ENCODE measurements at places on chromosomes 6 and 20. TPM values are rescaled to one million over a fixed set of nuclear protein-coding genes. Genes with fewer than 3 reads are reported as not detected.

The C4A gene
- total RNA-seq, result 1.9 TPM

The CDH26 gene
- total RNA-seq, result 0.13 TPM

The CYP24A1 gene
- 1.9 TPM for total RNA-seq

The VTA1 gene
- total RNA-seq, result 24.7 TPM

The SEC63 gene
- 4.0 TPM for total RNA-seq

The TRDN gene
- total RNA-seq, result not detected

The BMP5 gene
- not detected for total RNA-seq

The MROH8 gene
- 0.55 TPM for total RNA-seq

The ENPP1 gene
- 0.33 TPM for total RNA-seq

The MRAP2 gene
- 7.6 TPM for total RNA-seq

The RAB23 gene
- total RNA-seq, result 4.5 TPM

The GABRR2 gene
- total RNA-seq, result not detected

The SAMD3 gene
- not detected for total RNA-seq

The SLCO4A1 gene
- total RNA-seq, result 78.8 TPM

The CLPSL2 gene
- not detected for total RNA-seq

The POPDC3 gene
- not detected for total RNA-seq

The LY86 gene
- total RNA-seq, result not detected

The EDN3 gene
- not detected for total RNA-seq

The GPSM3 gene
- total RNA-seq, result 2.2 TPM

The TBX18 gene
- not detected for total RNA-seq

The DEFB132 gene
- not detected for total RNA-seq

The RTN4IP1 gene
- 4.1 TPM for total RNA-seq

The MUCL3 gene
- 0.08 TPM for total RNA-seq

The CGA gene
- total RNA-seq, result not detected

The VSTM2L gene
- not detected for total RNA-seq

The JPH2 gene
- total RNA-seq, result 0.18 TPM

The VGLL2 gene
- total RNA-seq, result not detected

The ECT2L gene
- total RNA-seq, result not detected

The TFAP2A gene
- 3.8 TPM for total RNA-seq

The HIVEP2 gene
- total RNA-seq, result 5.3 TPM

The RIPPLY2 gene
- not detected for total RNA-seq

The MAPK13 gene
- total RNA-seq, result 101 TPM

The PHF20 gene
- total RNA-seq, result 47.2 TPM

The PHF3 gene
- 25.0 TPM for total RNA-seq

The SLC32A1 gene
- total RNA-seq, result not detected

The UTRN gene
- total RNA-seq, result 25.7 TPM

The MCM3 gene
- 163 TPM for total RNA-seq

The MAVS gene
- 27.3 TPM for total RNA-seq

The NRSN1 gene
- not detected for total RNA-seq

The MYL9 gene
- total RNA-seq, result 0.76 TPM

The ADGRF4 gene
- 0.94 TPM for total RNA-seq

The PIGT gene
- 165 TPM for total RNA-seq

The LGSN gene
- not detected for total RNA-seq

The BIRC7 gene
- 2.7 TPM for total RNA-seq

The SLPI gene
- total RNA-seq, result 9.1 TPM

The FOXC1 gene
- total RNA-seq, result 13.9 TPM

The OR12D3 gene
- total RNA-seq, result not detected

The PRRT1 gene
- not detected for total RNA-seq

The CRISP3 gene
- not detected for total RNA-seq

The TPMT gene
- 7.1 TPM for total RNA-seq

The PTCHD4 gene
- not detected for total RNA-seq

The ARHGAP18 gene
- total RNA-seq, result 35.4 TPM

The ARID1B gene
- 24.7 TPM for total RNA-seq

The UST gene
- 3.1 TPM for total RNA-seq

All from HT-29 (cell line).